ENCODE measurements at places on chromosomes 7 and 10. TPM values are rescaled to one million over a fixed set of nuclear protein-coding genes. Genes with fewer than 3 reads are reported as not detected.

CYP26A1 gene
- total RNA-seq, result not detected

- H3K4me1 ChIP-seq, result peaks cover 7% of the 10 kb centered on the region
- no peak overlapping the region for H3K27ac ChIP-seq
- no peaks in the 10 kb centered on the region for H3K36me3 ChIP-seq
- H3K27me3 ChIP-seq, result peaks cover under 1% of the 10 kb centered on the region
These were observed 15.7 kb downstream of the PKD1L1 start for GRCh38 chr7:47932466-47933037.

GRID1 gene
- total RNA-seq, result not detected

ASB10 gene
- total RNA-seq, result not detected

PAX4 gene
- total RNA-seq, result not detected

RSBN1L gene
- total RNA-seq, result 11.2 TPM

ABCC2 gene
- 0.43 TPM for total RNA-seq

- no peaks in the 10 kb centered on the region for H3K36me3 ChIP-seq
- peak overlapping the region; percentile 89 for H3K4me3 ChIP-seq
- peaks cover 29% of the 10 kb centered on the region for H3K4me1 ChIP-seq
- H3K27ac ChIP-seq, result no peak overlapping the region
These were observed 9.5 kb upstream of the C10orf95 start for GRCh38 chr10:102460836-102461186.

- no peaks in the 10 kb centered on the region for H3K27me3 ChIP-seq
- H3K4me1 ChIP-seq, result no peaks in the 10 kb centered on the region
- H3K27ac ChIP-seq, result no peak overlapping the region
These were observed 65.0 kb downstream of the GRM8 start for GRCh38 chr7:127187740-127188139.

- peaks cover 26% of the 10 kb centered on the region for H3K4me1 ChIP-seq
- no peak overlapping the region for H3K27ac ChIP-seq
- DNase-seq, result no peak
- H3K4me3 ChIP-seq, result no peak overlapping the region
- H3K27me3 ChIP-seq, result no peaks in the 10 kb centered on the region
- peaks cover 5% of the 10 kb centered on the region for H3K36me3 ChIP-seq
These were observed 197.4 kb downstream of the AHR start for GRCh38 chr7:17495655-17496394.

GRCh38 chr7:10122551-10123100 lies 851.0 kb upstream of the PHF14 start:
- no peak for DNase-seq
- H3K4me3 ChIP-seq, result no peak overlapping the region
- H3K36me3 ChIP-seq, result no peaks in the 10 kb centered on the region
- H3K27me3 ChIP-seq, result no peaks in the 10 kb centered on the region
- no peaks in the 10 kb centered on the region for H3K4me1 ChIP-seq

- no peaks in the 10 kb centered on the region for H3K27me3 ChIP-seq
- peaks cover 7% of the 10 kb centered on the region for H3K4me1 ChIP-seq
- H3K4me3 ChIP-seq, result no peak overlapping the region
These were observed 27.4 kb upstream of the INPP5A start for GRCh38 chr10:132510174-132510611.

EPHA1 gene
- total RNA-seq, result not detected

DNA sequence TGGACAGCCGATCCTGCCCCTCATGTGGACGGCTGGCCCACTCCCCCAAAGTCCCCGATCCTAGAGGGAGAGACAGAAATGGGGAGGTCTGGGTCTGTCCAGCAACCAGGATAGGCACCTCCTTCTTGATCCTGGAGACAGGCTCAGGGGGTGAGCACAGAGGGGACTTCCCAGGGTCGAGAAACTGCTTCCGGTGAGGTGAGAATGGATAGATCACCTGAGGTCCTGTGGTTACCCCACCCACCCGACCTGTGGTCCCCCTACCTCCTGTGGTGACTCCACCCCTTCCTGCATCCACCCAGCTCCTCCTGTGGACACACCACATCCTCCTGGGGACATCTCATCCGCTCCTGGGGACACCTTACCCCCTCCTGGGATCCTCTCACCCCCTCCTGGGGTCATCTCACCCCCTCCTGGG lies 27.4 kb upstream of the RASGEF1A start:
- peaks cover 7% of the 10 kb centered on the region for H3K4me1 ChIP-seq
- H3K27me3 ChIP-seq, result peaks cover 46% of the 10 kb centered on the region
- no peak overlapping the region for H3K27ac ChIP-seq
- DNase-seq, result no peak
- no peaks in the 10 kb centered on the region for H3K36me3 ChIP-seq
- H3K4me3 ChIP-seq, result no peak overlapping the region

DNA sequence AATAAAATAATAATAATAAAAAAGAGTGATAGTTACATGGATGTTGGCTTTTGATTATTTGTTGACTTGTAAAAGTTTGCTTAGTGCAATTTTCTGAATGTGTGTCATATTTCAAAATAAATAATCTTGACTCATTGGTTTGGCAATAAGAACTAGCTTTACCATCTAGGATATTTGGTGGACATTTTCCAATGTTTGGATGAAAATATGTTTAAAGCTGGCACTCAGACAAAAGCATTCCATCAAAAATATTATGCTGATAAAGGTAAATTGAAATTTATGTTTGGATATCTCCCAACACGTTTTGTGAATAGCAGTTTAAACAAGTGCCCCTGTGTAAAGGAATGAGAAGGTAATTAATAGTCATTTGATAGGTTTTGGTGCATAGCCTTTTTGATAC lies 62.5 kb upstream of the KCNMA1 start:
- H3K4me3 ChIP-seq, result no peak overlapping the region
- H3K27me3 ChIP-seq, result peaks cover 3% of the 10 kb centered on the region
- DNase-seq, result no peak
- no peaks in the 10 kb centered on the region for H3K36me3 ChIP-seq
- no peak overlapping the region for H3K27ac ChIP-seq
- peaks cover 8% of the 10 kb centered on the region for H3K4me1 ChIP-seq

- 0 out of 2 replicates have a peak, but pooled peaks cover 5% of the 10 kb centered on the region for H3K4me1 ChIP-seq
- no peaks in the 10 kb centered on the region for H3K36me3 ChIP-seq
- H3K27me3 ChIP-seq, result peaks cover 7% of the 10 kb centered on the region
- H3K4me3 ChIP-seq, result no peak overlapping the region
- no peak for DNase-seq
- no peak overlapping the region for H3K27ac ChIP-seq
These were observed 59.2 kb downstream of the PWWP2B start for GRCh38 chr10:132455986-132456847.

LIPF gene
- not detected for total RNA-seq

DNA sequence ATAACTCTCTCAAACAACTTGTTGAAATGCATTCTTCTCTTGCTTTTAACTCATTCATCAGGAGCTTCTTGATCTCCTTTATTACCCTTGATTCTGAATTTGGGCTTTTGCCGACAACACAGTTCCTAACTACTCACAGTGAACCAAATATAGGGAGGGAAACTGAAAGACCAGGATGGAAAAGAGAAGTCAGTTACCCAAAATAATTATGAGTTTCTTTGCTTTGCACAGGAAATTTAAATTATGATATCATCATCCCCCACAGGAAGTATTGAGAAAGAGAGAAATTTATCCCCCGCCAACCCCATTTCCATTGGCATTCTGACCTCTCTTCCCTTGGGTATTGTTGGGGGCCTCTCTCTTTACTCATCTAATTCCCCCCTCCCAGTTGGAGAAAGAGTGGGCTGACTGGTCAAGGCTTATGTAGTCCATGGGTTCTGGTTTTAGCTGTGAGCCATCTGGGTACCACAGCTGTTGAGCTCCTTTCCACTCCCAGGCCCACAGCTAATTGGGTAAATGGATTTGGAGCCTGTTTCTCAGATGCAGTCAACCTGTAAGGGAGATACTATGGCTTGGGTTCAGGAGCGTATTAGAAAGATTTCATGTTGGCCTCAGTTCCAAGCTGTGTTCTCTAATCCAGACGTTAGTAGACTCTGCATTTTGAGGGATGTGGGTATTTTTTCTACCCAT lies 109.0 kb downstream of the FZD1 start:
- no peaks in the 10 kb centered on the region for H3K36me3 ChIP-seq
- DNase-seq, result no peak
- peaks cover 11% of the 10 kb centered on the region for H3K27me3 ChIP-seq
- H3K4me1 ChIP-seq, result no peaks in the 10 kb centered on the region
- H3K27ac ChIP-seq, result no peak overlapping the region
- no peak overlapping the region for H3K4me3 ChIP-seq

GRCh38 chr7:95686109-95686508 lies 86.2 kb upstream of the DYNC1I1 start:
- peaks cover 10% of the 10 kb centered on the region for H3K4me1 ChIP-seq
- peaks cover 5% of the 10 kb centered on the region for H3K27me3 ChIP-seq
- DNase-seq, result peak; percentile 44
- no peak overlapping the region for H3K27ac ChIP-seq
- H3K36me3 ChIP-seq, result no peaks in the 10 kb centered on the region
